ENCODE measurements at places on chromosomes 2 and 18. TPM values are rescaled to one million over a fixed set of nuclear protein-coding genes. Genes with fewer than 3 reads are reported as not detected.
A peak's percentile ranks its signal among the peaks of the same experiment; 100 is the strongest.

Gene GMCL1
- 15.4 TPM for total RNA-seq

Gene SPC25
- 0.87 TPM for total RNA-seq

Gene DAPL1
- not detected for total RNA-seq

Gene FMNL2
- total RNA-seq, result 47.2 TPM

Gene ANKRD62
- not detected for total RNA-seq

Gene PLA2R1
- 6.8 TPM for total RNA-seq

Gene SLC20A1
- 31.0 TPM for total RNA-seq

Gene CYRIA
- total RNA-seq, result under 0.01 TPM

Gene COL3A1
- total RNA-seq, result 1,174 TPM

GRCh38 chr2:238389988-238390589 lies 36.6 kb upstream of the ASB1 start:
- H3K4me3 ChIP-seq, result no peak overlapping the region
- DNase-seq, result peak; percentile 76
- H3K27ac ChIP-seq, result peak overlapping the region; percentile 76
- H3K27me3 ChIP-seq, result no peaks in the 10 kb centered on the region
- no peaks in the 10 kb centered on the region for H3K36me3 ChIP-seq

DNA sequence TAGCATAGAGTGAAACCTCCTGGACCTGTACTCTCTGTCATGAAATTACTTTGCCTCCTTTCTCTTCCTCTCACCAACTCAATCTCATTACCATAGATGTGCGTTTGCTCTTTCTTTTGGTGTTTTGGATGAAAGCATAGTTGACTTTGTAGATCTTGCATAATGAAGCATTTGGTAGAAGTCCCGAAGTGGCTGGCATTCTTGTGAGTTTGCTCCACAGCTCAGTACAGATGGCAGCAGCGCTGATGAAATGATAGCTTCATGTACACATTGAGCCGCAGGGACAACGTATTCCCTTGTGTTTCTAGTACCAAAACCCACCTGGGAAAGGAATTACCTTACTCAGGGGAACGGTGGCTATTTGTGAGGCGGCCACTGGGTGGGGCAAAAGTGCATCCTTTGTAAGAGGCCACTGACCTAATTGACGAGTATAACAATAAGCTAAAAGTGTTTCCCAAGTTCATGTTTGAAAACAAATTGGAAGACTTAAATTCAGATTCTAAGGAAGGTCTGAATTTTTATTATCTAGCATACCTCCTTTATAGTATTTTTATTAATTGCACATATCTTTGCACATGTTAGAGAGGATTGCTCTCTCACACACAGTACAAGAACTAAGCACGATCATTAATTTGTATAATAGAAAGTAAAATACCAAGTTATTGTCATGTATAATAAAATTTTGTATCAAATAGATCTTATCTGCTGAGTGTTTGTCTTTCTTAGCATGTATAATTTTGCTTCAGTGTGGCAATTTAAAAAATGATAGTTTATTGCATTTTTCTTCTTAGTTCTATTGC lies 25.4 kb upstream of the CDH7 start:
- no peaks in the 10 kb centered on the region for H3K36me3 ChIP-seq
- no peaks in the 10 kb centered on the region for H3K27me3 ChIP-seq
- no peak overlapping the region for H3K4me3 ChIP-seq

DNA sequence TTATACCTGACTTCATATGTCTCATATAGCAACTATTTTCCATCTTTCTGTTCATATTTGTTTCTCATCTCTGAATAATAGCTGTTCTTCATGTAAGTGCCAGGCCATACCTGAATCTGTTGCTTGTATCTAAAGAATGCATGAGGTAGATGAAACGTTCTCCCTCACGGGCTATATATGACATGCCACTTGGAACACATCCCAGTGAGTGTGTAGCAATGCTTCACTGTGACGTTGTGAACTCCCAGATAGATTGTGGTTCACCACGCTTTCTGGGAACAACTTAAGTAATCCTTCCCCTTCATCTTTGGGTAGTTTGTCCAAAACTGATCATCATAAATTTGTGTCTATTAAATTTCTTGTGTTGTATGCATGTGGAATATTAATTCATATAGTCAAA lies 60.1 kb downstream of the RDH14 start:
- H3K27me3 ChIP-seq, result no peaks in the 10 kb centered on the region
- no peaks in the 10 kb centered on the region for H3K4me1 ChIP-seq
- no peaks in the 10 kb centered on the region for H3K36me3 ChIP-seq
- H3K27ac ChIP-seq, result no peak overlapping the region

- no peaks in the 10 kb centered on the region for H3K27me3 ChIP-seq
- no peaks in the 10 kb centered on the region for H3K36me3 ChIP-seq
- peak; percentile 40 for DNase-seq
- peak overlapping the region; percentile 96 for H3K27ac ChIP-seq
- H3K4me3 ChIP-seq, result peak overlapping the region; percentile 84
Observed at GRCh38 chr2:73072129-73072395, 550 bp upstream of the SFXN5 start.

GRCh38 chr18:80213182-80213581 lies 34.1 kb downstream of the PARD6G start:
- no peaks in the 10 kb centered on the region for H3K36me3 ChIP-seq
- H3K27me3 ChIP-seq, result no peaks in the 10 kb centered on the region
- H3K27ac ChIP-seq, result no peak overlapping the region
- no peak for DNase-seq
- H3K4me3 ChIP-seq, result no peak overlapping the region

DNA sequence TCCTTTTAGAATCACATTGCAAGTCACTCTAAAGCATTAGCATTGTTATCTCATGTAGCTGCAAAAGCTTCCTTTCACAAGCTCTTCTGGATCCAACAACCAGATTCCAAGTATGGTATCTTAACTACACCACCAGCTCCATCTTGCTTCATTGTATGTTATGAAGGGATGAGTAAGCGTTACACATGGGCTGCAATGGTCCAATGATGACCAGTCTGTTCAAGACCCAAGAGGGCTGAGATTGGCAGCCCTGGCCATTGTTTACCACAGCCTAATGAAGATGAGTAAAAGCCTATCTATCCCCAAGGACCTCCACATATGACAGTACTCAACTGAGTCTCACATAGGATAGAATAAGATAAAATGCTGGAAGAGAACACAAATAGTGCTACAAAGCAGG lies 6.3 kb downstream of the CFLAR start:
- H3K27ac ChIP-seq, result peak overlapping the region; percentile 99
- H3K4me1 ChIP-seq, result peaks cover 82% of the 10 kb centered on the region
- peak overlapping the region; percentile 4 for H3K4me3 ChIP-seq

GRCh38 chr18:35303610-35304009 lies 13.6 kb upstream of the ZSCAN30 start:
- peaks cover 70% of the 10 kb centered on the region for H3K36me3 ChIP-seq
- no peaks in the 10 kb centered on the region for H3K4me1 ChIP-seq
- H3K4me3 ChIP-seq, result no peak overlapping the region
- no peaks in the 10 kb centered on the region for H3K27me3 ChIP-seq
- no peak for DNase-seq

DNA sequence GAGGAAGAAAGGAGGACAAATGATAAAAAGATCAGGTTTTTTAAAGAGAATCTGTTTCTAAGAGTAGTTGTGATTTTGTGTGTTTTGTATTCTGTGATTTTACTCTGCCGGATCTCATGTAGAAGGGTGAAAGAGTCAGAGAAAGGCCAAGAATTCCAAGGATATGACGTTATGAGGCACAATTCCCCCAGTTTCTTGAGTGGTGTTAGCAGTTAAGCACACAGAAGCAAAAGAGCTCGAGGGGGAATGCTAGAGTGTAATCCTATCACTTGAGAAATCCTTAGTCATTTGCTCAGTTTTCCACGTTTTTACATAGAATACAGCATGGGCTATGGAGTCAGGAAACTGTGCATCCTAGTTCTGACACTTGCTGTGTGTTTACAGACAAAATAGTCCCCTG lies 34.8 kb downstream of the METTL4 start:
- H3K4me3 ChIP-seq, result no peak overlapping the region
- no peaks in the 10 kb centered on the region for H3K27me3 ChIP-seq
- H3K36me3 ChIP-seq, result peaks cover 6% of the 10 kb centered on the region
- H3K4me1 ChIP-seq, result no peaks in the 10 kb centered on the region
- DNase-seq, result peak; percentile 22

DNA sequence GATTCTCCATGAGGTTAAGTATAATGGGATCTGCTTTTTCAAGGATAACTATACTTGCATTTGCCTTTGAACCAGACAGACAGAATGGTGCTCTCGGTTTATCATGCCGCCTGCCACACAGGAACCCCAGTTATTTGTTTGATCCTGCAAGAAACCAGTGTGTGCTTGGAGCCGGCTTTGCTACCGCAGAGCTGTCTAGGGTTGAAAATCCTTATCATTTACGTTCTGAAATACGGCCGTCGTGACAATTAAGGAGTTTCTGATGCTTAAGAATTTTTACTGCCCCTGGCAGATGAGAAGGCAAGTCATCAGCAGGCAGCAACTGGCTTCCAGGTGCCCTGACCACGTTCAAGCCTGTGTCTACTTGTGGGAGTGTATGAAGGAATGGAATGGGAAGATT lies 112.0 kb downstream of the GBX2 start:
- no peak for DNase-seq
- no peaks in the 10 kb centered on the region for H3K27me3 ChIP-seq
- H3K4me3 ChIP-seq, result no peak overlapping the region
- no peak overlapping the region for H3K27ac ChIP-seq

DNA sequence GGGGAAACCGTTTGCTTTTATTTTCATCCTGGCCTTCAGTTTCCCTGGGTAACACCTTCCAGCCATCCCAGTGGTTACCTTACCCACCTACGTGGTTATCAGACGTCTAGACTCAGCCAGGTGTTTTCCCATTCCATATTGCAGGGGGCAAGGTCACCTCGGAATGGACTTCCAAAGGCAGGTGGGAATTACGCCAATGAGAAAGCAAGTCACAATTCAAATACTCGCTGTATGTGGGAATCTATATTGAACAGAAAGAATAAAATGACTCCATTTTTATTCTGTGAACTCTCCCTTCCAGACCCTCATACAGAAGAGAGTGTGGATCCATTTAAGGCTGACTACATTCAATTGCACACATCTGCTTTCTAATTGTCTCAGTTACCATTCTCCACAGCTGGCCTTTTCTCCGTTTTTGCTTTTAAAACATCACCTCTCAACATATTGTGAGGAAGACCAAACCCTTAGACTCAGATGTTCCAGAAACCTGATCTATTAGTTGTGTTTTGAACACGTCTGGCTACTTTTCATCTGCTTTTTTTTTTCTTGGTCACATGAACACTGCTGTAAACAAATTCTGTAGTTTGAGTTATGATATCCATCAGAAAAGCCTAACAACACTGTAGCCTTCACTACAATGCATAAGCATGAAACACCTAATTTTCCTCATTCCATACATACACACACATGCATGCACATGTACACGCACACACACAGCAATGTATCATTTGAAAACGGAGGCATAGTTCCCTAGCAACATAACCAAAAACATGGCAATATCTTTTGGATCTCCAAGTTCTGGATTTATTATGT lies 59.8 kb downstream of the BCL2 start:
- no peaks in the 10 kb centered on the region for H3K27me3 ChIP-seq
- peak overlapping the region; percentile 5 for H3K27ac ChIP-seq
- no peaks in the 10 kb centered on the region for H3K4me1 ChIP-seq

- no peak overlapping the region for H3K4me3 ChIP-seq
- DNase-seq, result no peak
- no peak overlapping the region for H3K27ac ChIP-seq
- H3K36me3 ChIP-seq, result peaks cover 20% of the 10 kb centered on the region
Observed at GRCh38 chr2:135099802-135100483, 47.9 kb downstream of the RAB3GAP1 start.

DNA sequence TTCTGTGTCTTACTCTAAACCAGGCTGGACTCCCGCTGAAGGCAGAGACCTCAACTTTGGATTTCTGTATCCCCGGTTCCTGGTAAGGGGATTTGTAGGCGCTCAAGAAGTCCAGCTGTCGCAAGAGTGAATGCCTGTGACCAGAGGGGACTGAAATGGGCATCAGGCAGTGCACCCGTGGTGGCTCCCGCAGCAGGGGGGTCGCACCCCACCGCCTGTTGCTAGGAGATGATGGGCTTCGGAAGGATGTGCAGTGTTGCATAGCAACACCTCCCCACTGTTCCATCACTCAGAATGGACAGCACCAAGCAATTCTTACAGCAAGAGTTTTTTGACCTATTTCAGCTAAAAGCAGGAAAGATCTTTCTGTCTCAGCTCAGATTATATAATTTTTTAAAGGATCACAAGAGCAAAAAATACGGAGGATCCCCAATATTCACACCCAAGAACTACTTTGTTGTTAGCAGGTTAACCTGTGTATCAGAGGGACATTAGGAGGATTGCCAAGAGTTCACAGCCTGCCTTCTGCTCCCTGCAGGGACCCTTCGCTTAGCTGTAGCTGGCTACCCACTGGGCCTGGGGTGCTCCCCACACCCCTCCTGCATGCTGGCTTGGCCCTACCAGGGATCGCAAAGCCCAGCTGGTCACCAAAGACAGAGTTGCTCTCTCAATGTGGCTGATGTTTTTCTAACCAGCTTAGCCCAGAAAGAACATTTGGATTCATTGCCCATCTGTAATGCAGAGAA lies 63.8 kb downstream of the SOWAHC start:
- no peak overlapping the region for H3K4me3 ChIP-seq
- H3K27ac ChIP-seq, result peak overlapping the region; percentile 9
- no peak for DNase-seq
- no peaks in the 10 kb centered on the region for H3K36me3 ChIP-seq

- H3K4me1 ChIP-seq, result peaks cover 26% of the 10 kb centered on the region
- peaks cover 39% of the 10 kb centered on the region for H3K27me3 ChIP-seq
- no peaks in the 10 kb centered on the region for H3K36me3 ChIP-seq
Observed at GRCh38 chr2:148875387-148876051, 492 bp downstream of the KIF5C start.

GRCh38 chr2:50645346-50645745 lies 386.6 kb downstream of the NRXN1 start:
- H3K4me1 ChIP-seq, result no peaks in the 10 kb centered on the region
- H3K4me3 ChIP-seq, result no peak overlapping the region
- H3K27me3 ChIP-seq, result no peaks in the 10 kb centered on the region
- no peak overlapping the region for H3K27ac ChIP-seq

DNA sequence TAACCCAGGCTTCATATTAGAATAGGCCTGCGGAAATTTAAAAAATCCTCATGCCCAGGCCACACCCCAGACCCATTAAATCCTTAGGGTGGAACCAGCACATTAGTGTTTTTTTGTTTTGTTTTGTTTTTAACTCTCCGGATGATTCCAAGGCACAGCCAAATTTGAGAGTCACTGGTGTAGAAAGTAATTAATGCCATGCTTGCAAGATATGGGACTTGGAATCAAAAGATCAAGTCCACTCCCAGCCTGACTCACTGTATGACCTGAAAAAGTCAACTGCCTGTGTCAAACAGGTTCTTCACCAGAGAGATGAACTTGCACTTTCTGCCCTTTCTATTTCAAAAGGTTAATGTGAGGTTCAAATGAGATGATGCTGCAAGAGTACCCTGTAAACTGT lies 310.3 kb upstream of the LYPD1 start:
- no peaks in the 10 kb centered on the region for H3K4me1 ChIP-seq
- no peaks in the 10 kb centered on the region for H3K36me3 ChIP-seq
- H3K4me3 ChIP-seq, result no peak overlapping the region
- H3K27ac ChIP-seq, result no peak overlapping the region
- no peak for DNase-seq

- peak overlapping the region; percentile 78 for H3K4me3 ChIP-seq
- no peaks in the 10 kb centered on the region for H3K27me3 ChIP-seq
- peaks cover 31% of the 10 kb centered on the region for H3K4me1 ChIP-seq
- H3K27ac ChIP-seq, result peak overlapping the region; percentile 93
Observed at GRCh38 chr2:74528600-74529356, 728 bp downstream of the AUP1 start.
